C1 segment of cervical spinal cord (tissue), 14 donors: ENCODE measurements at places on chromosomes 2 and 18.

DNA sequence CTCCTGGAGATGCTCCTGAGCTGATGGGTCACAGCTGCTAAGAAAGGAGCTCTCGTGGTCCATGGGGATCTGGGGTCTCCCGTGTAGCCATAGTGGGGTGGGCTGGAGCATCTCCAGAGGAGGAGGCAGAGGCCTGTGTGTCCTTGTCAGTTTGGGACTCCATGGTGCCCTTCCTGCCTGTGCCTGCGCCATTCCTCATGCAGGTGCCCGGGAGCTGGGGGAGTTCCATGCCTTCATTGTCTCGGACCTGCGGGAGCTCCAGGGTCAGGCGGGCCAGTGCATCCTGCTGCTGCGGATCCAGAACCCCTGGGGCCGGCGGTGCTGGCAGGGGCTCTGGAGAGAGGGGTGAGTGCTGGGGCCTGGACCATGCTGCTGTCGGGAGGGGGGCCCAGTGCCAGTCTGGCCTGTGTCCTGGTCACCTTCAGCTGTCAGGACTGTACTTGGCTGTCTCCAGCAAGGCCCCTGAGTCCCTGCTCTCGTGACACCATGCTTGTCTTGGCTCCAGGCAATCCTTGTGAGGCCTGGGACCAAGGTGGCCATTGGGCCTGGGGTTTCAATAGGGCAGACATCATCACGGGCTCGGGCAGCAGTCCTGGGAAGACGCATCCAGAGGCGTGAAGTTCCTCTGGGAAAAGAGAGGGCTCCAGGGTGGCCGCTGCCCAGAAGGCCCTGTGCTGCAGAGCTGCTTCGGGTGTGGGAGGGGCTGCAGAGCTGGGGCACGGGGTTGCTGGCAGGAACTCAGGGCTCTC lies 7.3 kb downstream of the CAPN10 start:
- DNase-seq = no peak

DNA sequence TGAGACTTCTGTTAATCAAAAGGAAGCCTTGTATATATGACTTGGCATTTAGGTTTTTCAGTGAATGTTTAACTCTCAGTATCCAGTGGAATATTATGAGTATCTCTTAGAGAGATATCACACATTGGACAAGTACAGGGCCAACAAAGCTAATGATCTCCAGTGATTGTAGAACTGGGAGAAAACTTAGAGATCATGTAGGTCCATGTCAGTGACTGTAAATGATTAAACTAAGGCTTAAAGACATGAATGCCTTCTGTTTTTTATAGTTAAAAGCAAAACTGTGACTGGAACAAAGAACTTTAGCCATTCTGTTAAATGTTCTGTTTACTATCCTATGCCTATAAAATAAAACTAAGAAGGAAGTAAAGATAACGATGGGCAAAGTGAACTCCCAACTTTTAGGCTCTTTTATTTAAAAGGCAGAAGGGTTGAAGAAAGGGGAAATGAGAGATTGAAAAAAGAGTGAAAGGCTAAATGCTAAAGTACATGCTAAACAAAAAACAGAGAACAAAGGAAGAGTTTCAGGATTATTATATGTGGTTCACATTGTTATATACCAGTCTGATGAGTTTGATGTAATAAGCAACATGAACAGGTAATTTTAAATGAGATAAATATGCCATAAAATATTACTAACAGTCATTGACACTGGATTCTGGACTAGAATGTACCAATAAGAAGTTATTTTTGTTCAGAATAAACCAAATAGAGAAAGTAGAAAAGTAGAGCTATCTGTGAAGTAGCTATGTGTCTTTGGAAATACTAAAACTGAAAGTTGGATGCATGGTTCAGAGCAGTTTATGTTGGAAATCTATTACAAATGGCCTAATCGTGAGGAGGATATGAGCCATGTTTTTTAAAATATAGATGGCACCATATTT lies 37.1 kb upstream of the TNFRSF11A start:
- DNase-seq = no peak

GRCh38 chr2:106816974-106817373 lies 69.0 kb downstream of the ST6GAL2 start:
- no peak for DNase-seq

- no peak for DNase-seq
Observed at GRCh38 chr18:48973731-48974130, 23.0 kb upstream of the SMAD7 start.

GRCh38 chr2:120005834-120006521 lies 6.9 kb upstream of the EPB41L5 start:
- no peak for DNase-seq

- DNase-seq = no peak
Observed at GRCh38 chr2:186339716-186340115, 146.3 kb upstream of the ZC3H15 start.

- DNase-seq = no peak
Observed at GRCh38 chr18:5825663-5826062, 69.7 kb downstream of the TMEM200C start.

DNA sequence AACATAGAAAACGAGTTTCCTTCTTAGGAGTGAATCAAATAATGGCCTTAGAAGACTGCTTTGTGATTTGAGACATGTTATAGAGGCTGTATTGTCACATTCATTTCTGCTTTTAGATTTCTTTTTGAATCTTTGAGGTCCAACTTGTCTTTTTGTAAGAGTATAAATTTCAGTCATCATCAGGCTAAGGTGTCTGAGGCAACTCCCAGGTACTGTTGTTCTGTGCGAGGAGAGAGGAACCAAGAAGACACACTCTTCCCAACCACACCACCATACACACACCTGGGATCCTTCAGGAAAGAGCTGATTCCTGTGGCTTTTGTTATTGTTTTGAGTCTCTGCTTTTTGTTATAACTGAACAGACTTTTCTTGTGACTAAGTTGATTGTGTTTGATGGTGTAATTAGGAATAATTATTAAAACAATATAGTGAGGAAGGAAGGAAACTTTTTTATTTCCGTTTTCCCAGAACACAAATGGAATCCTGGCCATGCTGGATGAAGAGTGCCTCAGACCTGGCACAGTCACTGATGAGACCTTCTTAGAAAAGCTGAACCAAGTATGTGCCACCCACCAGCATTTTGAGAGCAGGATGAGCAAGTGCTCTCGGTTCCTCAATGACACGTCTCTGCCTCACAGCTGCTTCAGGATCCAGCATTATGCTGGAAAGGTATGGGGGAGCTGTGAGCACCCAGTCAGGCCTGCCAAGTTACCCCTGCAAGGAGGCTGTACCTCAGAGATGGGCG lies 140.4 kb downstream of the MYO1B start:
- DNase-seq = no peak

- DNase-seq = no peak
Observed at GRCh38 chr2:147636238-147636882, 208.5 kb upstream of the ACVR2A start.
